Activated T-cell treated with anti-CD3 and anti-CD28 coated beads for 1 hour (primary cell): ENCODE measurements at places on chromosomes 5 and 9.

DNA sequence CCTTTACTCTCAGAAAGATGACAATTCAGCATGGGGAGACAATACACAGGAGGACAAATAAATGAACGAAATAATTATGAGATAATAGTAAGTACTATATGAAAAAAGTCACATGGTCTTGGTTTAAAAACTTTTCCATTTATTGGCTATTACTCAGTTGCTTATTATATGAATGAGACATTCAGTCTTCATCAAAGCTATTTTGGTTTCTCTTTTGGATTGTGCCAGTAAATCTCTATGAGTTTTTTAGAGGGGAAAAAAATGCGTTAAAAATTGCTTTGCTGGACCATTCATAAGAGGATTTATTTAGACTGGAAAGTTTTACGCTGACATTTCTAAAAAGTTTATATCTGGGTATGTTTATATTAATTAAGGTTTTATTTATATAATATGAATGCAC, 137.7 kb downstream of the AOPEP start:
- DNase-seq: no peak

- DNase-seq: no peak
Measured at GRCh38 chr5:50325237-50325832, 115.8 kb downstream of the EMB start.

DNA sequence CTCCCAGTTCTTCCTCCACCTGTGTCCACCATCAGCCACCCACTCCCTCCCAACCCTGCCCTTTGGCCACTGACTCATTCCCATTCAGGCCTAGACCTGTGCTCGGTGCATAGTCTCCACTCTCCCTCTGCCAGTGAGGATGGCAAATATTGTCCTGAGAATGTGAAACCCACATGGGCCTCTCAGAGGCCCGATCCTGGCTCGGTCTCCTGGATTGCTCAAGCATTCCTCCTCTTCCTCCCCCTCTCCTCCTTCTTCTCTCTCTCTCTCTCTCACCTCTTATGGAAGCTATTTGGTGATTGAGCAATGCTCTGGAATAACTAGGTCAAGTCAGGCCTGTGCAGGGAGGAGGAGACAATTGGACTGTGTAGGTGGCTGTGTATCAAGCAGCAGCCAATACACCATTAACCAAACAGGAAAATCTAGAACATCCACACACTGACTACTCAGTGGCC, 99.9 kb downstream of the KLF4 start:
- DNase-seq: no peak

GRCh38 chr9:5442400-5443011, 4.8 kb upstream of the PLGRKT start:
- DNase-seq: no peak

DNA sequence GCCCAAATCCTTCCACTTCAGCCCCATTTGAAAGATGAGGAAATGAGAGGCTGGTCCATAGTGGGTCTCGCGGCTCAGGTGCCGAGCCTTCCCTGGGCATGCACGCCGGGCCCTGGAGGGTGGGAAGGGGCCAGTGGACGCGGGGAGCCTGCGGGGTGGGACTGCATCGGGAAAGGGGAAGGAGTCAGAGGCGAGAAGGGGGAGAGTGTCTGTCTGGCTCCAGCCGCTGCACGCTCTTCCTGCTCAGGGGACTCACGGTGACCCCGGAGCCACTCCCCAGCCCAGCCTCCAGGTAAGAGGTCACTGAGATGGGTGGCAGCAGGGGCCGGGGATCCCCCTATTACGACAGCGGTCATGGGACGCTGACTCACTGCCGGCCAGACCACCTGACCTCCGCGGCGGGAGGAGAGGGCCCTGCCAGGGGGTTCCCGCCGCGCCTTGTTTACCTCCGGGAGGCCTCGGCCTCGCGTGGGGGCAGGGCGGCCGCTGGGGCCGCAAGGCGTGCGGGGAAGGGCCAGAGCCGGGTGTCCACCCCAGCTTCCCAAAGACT, 1.9 kb upstream of the SQSTM1 start:
- peak; percentile 70 for DNase-seq

- no peak for DNase-seq
Measured at GRCh38 chr5:151140686-151141459, 16.7 kb downstream of the ANXA6 start.

DNA sequence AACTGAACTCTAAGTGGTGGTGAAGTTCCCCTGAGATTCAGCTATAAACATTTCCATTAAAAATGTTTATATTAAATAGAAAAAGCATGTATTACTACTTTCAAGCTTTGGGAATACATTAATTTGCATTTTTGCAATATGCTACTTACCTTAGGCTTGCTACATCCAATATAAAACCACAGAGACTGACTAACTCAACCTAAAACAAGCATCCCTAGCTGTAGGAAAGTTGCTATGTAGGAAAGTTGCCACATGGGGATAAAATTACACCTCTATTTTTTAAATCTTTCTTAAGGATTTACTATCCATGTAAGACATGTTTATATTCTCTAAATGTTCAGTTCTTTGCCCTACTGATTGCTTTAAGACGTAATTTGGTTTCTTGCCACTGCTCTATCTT, 12.8 kb downstream of the SCAMP1 start:
- no peak for DNase-seq

DNA sequence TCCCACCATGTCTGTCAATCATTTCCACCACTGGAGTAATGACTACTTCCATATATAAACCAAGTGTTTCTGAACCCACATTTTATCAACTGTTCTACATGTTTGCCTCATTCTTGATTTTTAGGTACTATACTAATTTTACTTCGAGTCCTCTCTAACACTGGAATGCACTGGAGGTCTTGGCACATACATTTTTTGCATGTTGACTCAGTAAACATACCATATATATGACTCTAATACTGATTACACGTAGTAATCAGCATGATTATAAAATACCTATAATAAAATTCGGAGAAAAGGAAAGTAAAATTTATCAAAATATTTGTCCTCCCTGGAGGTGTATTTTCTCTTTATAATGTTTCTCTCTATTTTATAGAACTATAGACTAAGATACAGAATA, 621.7 kb upstream of the NUDT12 start:
- DNase-seq: no peak

DNA sequence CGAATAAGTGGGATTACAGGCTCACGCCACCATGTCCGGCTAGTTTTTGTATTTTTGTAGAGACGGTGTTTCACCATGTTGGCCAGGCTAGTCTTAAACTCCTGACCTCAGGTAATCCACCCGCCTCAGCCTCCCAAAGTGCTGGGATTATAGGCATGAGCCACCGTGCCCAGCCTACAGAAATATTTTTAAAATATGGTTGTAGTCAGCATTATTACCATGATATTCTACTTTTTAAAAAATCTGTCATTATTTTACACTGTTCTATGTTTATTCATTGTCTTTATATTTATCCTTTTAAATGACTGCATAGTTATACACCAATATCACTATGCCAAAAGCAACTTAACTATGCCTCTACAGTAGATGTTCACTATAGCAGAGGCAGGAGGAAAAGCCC, 41.6 kb upstream of the SLC30A5 start:
- no peak for DNase-seq

DNA sequence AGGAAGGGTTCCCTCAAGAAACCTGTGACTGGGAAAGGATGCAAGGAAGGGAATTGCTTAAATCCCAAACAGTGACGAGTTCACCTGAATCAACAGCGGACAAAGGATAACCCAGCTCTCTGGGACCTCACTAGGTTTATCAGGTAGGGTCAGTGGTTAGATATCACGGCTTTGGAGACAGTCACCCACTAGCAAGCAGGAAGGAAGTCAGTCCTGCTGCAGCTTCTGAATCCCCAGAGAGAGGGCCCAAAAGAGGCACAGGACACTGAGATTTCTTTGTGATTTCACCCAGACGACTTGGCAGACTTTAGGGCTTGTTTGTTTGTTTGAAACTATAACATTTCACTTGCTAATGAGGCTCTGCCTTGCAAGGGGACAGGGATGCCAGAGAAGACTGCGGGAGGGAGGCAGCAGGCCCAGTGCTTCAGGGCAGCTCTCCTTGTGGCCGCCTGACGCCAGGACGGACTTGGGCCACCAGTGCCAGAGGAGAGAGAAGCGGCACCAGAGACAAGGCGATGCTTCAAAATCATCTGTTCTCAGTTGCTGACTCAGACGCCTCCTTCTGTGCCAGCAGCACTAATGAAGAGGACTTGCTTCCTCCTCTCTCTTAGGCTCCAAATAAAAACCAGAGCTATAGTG, 275.6 kb upstream of the SLC30A5 start:
- DNase-seq: no peak
